ENCODE measurements at places on chromosomes 2 and 18.

GRCh38 chr2:180983468-180984242 is 3.2 kb downstream of the UBE2E3 start:
- DNase-seq = peak; percentile 68

- no peak for DNase-seq
These were observed 13.5 kb upstream of the CNOT11 start for GRCh38 chr2:101238930-101239759.

DNA sequence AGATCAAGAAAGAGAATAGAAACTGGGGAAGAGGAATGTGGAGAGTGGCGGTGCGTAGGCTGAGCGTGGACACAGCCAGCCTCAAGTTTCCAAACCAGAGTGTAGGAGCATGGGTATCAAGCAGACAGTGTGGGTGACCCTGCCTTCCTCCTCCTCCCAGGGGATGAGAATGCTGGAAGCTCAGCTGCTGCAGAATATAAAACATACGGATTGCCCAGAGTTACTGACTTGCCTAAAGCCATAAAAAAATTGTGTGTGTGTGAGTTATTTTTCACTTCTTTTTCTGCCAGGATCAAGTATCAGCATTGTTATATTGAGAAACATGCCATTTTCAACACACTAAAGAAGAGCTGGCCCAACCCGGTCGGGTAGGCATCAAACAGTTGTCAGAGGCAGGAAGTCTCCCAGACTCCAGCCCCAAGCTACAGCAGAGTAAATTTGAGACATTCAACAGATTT is 333.3 kb upstream of the ACVR2A start:
- peak; percentile 7 for DNase-seq

- DNase-seq = no peak
These were observed 69.4 kb upstream of the CPO start for GRCh38 chr2:206869824-206870495.

GRCh38 chr2:101116841-101117552 is 34.2 kb downstream of the TBC1D8 start:
- DNase-seq = no peak
